ENCODE measurements at places on chromosomes 7 and 10.
A peak's percentile ranks its signal among the peaks of the same experiment; 100 is the strongest.

DNA sequence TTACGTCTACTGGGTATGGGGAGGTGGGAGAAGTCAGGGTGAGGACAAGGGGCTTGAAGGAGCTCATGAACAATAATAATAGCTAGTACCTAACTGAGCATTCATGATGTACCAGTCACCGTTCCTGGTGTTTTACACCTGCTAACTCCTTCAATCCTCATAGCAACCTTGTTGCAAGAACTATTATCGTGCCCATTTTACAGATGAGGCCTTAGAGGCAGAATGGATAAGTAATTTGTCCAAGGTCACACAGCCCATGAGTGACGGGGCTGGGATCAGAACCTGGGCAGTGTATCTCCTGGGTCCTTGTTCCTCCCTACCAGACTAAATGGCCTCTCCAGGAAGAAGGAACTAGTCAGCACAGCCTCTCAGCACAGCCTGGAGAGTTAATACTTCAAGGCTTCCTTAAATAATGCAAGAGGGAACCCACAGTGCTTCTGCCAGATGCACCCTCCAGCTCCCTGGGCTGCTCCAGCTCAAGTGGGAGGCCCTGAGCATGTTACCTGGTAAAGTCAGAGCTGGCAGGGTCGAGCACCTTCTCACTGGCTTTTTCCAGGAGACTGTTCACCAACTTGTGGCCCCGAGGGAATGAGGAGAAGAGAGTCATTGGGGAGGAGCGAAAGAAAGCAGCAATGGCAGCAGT, 28.8 kb downstream of the RRP12 start:
- no peak for DNase-seq

- DNase-seq: no peak
Measured at GRCh38 chr7:123863461-123863860, 18.5 kb downstream of the HYAL4 start.

DNA sequence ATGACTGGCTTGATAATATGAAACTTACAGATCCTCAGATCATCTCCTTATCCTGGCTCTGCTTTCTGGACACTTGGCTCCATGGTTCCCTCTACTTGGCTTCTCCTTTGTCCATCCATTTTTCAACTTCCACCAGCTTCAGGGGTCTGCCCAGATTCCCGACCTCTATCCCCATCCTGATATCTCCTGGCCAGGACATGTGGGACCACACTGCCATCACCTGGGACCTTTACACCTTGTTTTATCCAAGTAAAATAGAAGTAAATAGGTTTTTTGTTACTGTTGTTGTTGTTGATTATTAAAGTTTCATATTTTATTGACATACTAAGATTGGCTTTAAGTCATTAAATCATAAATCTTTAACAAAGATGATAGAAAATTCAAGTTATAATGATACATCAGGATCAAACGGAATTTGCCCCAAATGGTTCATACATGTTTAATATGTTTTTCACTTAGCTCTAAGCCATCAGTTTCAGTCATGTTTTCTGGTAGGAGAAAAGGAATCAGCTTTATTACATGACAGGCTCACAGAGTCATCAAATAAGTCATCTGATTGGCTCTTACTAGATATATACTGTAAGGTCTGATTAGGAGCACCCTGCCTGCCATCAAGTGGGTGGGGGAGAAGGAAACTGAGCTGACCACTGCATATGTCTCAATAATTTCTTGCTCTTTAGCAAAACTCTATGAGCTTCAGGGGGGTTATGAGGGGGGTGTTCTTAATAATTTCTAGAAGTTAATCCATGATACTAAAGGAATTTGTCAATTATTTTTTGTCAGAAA, 111.5 kb upstream of the AHR start:
- no peak for DNase-seq

DNA sequence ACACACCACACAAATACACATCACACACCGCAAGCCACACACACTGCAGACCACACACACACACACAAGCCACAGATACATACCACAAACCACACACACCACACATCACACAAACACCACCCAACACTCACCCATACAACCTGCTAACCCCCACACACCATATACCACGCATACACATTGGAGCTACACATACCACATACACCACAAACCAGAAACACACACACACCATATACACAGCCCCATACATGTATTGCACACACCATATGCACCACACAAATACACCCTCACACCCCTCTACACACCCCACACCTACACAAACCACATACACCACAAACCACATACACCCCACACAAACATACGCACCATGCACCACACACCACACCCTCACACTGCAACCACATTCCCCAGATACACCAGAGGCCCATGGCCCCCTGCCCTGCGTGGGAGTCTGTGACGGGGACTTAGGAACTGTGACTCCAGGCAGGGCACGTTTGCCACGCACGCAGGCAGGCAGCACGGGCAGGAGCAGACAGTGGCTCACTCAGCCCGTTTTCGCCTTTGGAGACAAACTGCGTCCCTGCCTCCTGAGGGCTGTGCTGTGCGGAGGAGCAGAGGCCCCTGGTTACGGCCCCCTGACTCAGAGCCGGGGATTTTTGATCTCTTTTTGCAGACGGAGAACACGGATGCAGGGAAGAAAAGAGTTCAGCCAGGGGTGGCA, 52.6 kb downstream of the TMEM209 start:
- DNase-seq: no peak

- DNase-seq: no peak
Measured at GRCh38 chr10:61000769-61001730, 57.1 kb upstream of the RHOBTB1 start.

DNA sequence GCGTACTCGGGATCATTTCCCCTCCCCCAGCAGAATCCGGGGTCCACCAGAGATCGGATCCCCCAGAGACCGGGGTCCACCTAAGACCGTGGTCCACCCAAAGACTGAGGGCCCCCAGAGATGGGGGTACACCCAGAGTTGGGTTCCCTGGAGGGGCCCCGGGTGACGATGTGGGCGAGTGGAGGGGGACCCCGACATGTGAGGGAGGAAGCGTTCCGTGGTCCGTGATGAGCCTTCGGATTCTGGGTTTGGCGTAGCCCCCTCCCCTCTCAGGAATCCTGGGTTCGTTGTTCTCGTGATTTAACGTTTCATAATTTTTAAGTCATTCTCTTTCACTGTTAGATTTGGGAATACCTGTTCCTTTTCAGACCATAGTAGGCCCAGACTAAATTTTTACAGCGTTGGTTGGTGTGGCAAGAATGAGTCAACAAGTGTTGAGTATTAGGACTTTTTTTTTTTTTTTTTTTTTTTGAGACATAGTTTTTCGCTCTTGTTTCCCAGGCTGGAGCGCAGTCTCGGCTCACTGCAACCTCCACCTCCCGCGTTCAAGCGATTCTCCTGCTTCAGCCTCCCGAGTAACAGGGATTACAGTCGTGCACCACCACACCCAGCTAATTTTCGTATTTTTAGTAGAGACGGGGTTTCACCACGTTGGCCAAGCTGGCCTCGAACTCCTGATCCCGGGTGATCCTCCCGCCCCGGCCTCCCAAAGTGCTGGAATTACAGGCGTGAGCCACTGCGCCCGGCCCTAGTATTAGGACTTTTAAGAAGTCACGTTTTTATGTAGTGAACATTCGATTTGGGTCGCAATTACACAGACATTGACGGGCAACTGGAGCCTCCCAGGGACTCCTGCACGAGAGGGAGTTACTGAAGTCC, 672 bp downstream of the GTPBP4 start:
- no peak for DNase-seq

- no peak for DNase-seq
Measured at GRCh38 chr7:47290466-47290865, 291.4 kb downstream of the TNS3 start.

GRCh38 chr10:73088304-73088703, 8.4 kb downstream of the P4HA1 start:
- DNase-seq: no peak

DNA sequence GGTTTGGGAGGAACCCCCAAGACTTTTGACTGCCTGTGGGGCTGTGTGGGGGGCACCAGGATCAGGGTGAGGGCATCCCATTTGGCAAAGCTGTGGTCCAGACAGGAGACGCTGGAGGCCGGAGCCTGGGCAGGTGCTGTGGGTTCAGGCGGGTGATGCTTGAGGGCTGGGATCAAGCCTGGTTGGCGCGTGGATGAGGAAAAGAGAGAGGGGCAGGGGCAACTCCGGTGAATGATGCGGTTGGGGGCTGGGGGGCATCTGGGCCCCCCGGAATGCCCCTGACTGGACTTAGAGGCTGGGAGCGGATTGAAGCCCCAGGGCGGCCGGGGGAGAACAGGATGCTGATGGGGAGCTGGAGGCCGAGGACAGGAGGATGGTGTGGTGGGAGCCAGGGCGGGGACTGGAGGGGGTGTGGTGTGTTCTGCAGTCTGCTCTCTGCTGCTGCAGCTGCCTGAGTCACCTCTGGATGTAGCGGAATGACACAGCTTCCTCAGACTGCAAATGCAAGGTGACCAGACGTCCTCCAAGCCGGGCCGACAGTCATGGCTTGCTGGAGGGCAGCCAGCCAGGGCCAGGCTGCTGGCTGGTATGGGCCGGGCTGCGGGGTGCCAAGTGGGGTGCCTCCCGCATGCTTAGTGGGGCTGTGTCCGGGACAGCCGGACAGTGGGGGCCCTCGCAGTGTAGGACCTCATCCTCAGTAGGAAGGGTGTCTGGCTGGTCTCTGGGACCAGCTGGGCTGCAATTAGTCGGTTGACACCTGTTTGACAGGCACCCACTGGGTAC, 3.2 kb downstream of the MAFK start:
- DNase-seq: peak; percentile 64

GRCh38 chr10:101693651-101693977, 1.4 kb downstream of the FBXW4 start:
- no peak for DNase-seq

DNA sequence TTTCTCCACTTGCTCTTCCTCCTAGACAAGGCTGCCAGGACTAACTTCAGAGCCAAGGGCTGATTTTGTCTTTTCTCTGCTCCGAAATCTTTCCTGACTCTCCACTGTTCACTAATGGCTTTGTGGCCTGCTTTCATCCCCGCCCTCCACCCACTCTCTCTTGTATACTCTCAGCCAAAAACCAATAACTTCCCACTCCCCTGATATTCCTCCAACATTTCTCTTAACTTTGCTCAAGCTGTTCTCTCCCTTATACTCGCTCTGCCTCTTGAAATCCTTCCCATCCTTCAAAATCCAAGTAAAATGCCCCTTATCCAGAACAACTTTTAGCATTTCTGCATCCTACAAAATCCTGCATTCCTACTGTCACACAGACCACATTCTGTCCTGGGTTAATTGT, 214.8 kb downstream of the PHTF2 start:
- DNase-seq: no peak

DNA sequence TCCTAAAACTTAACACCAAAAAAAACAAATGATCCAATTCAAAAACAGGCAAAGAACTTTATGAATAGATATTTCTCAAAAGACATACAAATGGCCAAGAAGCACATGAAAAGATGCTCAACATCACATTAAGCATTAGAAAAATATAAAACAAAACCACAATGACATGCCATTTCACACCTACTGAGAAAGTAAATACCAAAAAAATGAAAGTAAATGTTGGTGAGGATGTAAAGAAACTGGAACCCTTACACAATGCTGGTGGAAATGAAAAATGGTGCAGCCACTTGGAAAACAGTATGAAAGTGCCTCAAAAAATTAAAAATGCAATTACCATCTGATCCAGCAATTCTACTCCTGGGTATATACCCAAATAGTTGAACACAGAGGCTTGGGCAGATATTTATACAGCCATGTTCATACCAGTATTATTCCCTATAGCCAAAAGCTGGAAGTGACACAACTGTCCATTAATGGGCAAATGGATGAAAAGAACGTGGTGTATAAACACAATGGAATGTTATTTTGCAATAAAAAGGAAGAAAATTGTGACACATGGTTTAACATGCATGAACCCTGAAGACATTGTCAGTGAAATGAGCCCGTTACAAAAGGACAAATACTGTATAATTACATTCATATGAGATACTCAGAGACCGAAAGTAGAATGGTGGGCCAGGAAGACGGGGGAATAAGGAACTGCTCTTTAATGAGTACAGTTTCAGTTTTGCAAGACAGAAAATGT, 89.0 kb downstream of the JMJD1C start:
- DNase-seq: peak; percentile 76

DNA sequence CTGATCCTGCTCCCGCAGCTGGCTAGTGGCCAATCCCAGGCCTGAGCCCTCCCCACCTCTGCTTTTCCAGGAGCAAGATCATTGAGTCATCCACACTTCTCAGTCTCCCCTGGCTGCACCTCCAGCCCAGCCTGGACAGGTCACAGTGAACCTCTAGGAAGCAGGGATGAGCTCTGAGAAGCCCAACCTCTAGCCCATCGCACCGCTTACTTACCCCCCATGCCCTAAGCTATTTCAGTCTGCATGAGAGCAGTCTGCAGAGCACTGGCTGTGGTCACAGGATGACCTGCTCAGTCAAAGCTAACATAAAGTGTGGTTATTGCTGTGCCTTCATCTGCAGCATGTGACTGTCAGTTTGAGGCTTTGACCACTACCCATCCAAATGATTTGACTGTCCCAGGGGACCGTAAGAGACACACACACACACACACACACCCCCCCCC, 129.2 kb downstream of the SORBS1 start:
- no peak for DNase-seq

GRCh38 chr10:93384006-93384405, 98.1 kb downstream of the MYOF start:
- no peak for DNase-seq

- DNase-seq: no peak
Measured at GRCh38 chr10:1432161-1432560, 305.2 kb downstream of the ADARB2 start.

DNA sequence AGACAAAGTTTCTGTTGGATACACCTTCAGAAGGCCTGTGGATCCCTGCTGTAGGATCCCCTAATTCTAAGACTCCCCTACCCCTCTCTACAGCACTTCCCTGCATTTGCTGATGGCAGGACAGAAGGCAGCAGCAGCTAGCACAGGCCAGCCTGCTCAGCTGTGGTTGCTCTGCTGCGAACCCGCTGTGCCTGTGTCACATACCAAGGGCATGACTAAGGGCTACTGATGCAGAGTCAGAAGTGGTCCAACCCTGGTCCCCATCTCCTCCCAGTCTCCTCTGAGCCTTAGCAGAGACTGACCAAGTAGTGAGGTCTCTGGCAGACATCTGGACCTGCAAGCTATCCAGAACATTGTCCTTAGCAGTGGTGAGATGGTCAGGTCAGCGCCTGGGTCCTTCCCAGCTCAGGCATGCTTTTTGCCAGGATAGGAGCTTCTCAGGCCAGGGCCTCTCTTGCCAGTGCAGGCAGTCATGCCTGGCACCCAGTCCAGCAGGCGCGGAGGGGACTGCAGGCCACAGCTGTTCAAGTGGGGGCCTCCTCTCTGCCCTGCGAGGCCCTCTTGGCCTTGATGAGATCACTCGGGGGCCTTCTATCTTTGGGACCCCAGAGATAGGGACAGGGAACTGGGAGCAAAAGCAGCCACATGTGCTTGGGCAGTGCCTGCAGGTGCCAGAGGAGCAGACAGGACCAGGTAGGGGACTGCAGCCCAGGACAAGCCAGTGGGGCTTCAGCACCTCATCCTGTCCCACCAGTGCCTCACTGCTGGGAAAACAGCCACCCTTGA, 146.4 kb downstream of the ZNF248 start:
- no peak for DNase-seq
